ENCODE measurements at places on chromosomes 1 and 21. TPM values are rescaled to one million over a fixed set of nuclear protein-coding genes. Genes with fewer than 3 reads are reported as not detected.

DNA sequence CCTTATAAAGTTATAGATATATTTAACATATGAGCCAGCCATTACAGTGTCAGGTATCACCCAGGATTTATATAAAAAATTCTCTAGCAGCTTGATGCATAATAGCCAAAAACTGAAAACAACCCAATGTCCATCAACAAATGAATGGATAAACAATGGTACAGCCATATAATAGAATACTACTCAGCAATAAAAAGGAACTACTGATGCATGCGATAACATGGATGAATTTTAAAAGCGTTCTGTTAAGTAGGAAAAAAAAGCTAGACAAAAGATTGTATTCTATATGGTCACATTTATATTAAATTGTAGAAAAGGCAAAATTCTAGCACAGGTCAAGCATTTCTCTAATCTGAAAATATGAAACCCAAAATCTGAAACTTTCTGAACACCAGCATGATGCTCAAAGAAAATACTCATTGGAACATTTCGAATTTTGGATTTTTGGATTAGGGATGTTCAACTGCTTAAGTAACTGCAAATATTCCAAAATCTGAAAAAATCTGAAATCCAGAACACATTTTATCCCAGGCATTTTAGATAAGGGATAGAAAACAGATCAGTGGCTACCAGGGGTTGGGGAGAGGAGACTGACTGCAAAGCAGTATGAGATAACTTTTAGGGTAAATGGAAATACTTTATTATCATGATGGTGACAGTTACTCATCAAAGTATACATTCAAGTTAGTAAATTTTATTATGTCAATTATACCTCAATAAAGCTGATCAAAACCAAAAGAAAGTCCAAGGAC is 22.0 kb downstream of the SLC16A1 start:
- DNase-seq: no peak

GRCh38 chr1:245264226-245264625 is 109.4 kb downstream of the KIF26B start:
- no peak for DNase-seq

DNA sequence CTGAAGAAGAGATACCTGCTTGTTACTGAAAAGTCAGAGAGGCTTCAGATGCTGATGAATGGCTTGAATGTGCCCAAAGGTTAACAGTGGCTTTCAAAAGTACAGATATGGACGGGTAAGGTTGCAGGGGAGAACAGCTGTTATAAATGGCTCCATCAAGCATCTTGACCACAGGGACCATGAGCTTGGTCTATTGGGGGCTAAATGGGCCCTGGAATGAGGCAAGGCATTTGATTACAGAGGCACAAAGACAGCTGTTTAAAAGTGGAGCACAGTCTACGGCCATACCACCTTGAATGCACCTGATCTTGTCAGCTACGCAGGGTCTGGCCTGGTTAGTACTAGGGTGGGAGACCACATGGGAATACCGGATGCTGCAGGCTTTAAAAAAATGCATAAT is 48.3 kb downstream of the C1orf198 start:
- DNase-seq: no peak

- DNase-seq: no peak
These were observed 20.5 kb downstream of the STPG1 start for GRCh38 chr1:24392982-24393650.

GRCh38 chr1:209183195-209183594 is 400.3 kb upstream of the CAMK1G start:
- DNase-seq: no peak

The OLIG2 gene
- polyA plus RNA-seq: not detected

The STMN1 gene
- 28.2 TPM for polyA plus RNA-seq

The TMEM201 gene
- 1.1 TPM for polyA plus RNA-seq

The MAN1C1 gene
- 15.5 TPM for polyA plus RNA-seq

The DLGAP3 gene
- polyA plus RNA-seq: not detected

Measured in aorta (tissue), 5 donors.